Motor neuron (in vitro differentiated cells): ENCODE measurements at places on chromosomes 4 and X.

GRCh38 chr4:108445716-108446115, 174.7 kb upstream of the RPL34 start:
- ATAC-seq = no peak

- peak; percentile 37 for ATAC-seq
Measured at GRCh38 chrX:63784346-63784901, 590 bp downstream of the ARHGEF9 start.

DNA sequence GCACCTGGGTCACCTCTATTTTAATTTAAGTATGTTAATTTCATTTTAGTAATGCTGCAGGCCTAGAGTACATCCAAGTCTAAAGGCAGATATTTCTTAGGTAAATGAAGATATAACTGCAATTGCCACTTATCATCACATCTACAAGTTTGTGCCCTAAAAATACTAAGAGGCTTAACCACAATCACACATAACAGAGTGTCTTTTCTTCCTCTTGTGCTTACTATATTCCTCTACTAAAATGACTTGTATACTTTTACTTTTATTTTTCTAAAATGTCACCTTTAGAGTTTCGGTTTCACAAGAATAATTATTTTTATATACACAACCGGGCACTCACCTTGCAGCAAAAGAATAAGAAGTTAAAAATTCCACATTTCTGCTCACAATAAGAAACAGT, 77.9 kb downstream of the EFHC2 start:
- no peak for ATAC-seq

DNA sequence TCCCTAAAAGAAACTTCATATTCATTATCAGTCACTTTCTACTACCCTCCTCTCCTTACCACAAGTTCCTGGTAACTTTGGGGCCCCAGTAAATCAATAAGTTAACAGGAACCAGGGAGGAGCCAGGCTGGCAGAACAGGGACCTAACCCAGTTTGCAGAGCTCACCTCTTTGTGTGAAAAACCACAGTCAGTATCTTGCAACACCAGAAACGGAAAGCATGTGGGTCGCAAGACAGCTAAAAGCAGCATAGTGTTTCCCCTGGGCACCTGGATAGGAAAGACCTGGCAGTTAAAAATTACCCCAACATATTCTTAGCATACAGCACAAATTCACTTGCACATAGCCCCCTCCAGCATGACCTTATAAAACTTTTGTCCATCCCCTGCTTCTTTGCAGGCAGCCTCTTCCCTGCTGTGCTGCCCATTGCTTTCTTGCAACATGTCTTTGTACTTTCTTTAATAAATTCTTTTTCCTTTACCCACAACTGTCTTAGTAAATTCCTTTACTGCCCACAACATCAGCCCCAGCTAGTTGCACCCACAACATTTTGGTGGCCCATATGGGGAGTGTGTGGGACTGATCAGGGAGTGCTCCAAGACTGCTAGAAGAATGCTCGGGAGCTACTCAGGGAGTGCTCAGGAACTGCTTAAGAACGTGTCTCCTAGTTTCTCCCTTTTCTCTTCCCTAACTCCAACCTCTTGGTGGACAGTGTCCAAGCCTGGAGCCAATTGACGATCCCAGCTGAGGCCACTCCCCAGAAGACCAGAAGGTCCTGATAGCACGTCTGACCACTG, 83.4 kb downstream of the MSN start:
- no peak for ATAC-seq

- peak; percentile 50 for ATAC-seq
Measured at GRCh38 chrX:39974270-39974669, 123.5 kb downstream of the BCOR start.

DNA sequence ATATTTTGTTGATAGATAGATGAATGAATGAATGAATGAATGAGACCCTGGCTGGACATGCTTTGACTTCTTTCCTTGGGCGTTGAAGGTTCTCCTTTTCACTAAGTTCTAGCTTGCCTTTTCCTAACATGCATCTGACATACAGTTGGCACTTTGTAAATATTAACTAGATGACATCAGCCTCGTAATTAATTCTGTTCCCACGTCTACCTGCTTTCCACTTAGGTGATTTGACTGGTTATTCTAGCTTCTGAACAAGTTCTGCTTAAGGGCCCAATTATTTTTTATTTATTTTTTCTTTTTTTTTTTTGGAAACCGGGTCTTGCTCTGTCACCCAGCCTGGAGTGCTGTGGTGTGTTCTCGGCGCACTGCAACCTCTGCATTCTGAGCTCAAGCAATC, 13.9 kb upstream of the RASL11B start:
- no peak for ATAC-seq

- no peak for ATAC-seq
Measured at GRCh38 chr4:101556842-101557241, 209.5 kb upstream of the PPP3CA start.

DNA sequence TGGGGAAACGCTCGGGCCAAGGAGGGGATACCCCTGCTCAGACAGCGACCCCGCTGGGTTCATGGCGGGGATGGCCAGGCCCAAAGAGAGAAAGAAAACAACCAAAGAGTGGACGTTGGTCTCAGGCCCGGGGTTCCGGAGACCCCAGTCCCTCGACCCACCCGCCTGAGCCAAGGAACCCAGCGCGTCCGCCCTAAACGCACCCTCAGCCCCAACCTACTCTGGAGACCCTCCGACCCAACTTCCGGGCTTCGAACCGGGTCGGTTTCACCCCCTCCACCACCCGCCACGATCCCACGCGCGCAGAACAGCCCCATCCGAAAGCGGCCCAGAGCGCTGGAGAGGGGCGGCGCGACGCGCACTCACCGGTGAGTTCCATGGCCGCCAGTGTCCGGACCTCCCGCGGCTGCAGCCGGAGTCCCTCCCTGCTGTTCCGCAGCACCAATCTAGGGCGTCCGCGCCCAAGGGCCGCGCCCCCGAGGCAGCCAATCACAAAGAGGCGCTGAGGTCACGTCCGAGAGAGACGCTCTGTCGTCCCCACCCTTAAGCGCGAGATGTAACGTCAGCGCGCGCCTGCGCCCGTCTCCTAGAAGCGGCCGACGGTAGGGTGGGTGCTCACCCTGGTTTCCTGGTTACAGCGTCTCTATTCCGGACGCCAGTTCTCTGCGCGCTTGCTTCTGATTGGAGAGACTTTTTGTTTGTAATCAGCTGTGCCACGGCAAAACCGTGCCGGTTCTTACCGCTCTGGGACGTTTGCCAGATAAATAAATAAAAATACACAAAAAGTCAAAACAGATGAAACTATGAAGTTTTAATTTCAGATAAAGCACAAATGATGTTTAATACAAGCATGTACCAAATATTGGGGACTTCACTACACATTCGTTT, at the start of gene PIGA:
Gene PIGA, minus strand, starts transcription at position 389 of the 888 bp plus-strand sequence. CDS start 3,593 bp downstream, outside the sequence.
- ATAC-seq = peak; percentile 97

DNA sequence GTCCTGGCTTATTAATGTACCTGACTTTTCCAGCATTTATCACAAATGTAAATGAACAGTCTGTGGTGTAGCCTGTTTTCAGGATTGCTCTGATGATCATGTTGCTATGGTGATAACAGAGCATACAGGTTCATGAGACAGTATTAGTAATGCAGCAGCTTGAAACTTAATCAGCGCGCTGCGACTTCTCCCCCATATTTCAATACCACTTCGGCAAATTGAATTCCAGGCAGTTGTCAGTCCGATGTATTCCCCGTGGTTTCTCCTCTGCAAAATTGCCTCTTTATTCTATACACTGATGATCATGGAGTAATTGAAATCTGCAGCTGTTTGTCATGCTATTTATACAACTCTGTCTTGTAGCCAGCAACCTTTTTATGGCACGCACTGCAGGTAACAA, 239.3 kb downstream of the C4orf33 start:
- ATAC-seq = no peak

GRCh38 chrX:19889582-19890342, 2.4 kb upstream of the SH3KBP1 start:
- ATAC-seq = no peak

DNA sequence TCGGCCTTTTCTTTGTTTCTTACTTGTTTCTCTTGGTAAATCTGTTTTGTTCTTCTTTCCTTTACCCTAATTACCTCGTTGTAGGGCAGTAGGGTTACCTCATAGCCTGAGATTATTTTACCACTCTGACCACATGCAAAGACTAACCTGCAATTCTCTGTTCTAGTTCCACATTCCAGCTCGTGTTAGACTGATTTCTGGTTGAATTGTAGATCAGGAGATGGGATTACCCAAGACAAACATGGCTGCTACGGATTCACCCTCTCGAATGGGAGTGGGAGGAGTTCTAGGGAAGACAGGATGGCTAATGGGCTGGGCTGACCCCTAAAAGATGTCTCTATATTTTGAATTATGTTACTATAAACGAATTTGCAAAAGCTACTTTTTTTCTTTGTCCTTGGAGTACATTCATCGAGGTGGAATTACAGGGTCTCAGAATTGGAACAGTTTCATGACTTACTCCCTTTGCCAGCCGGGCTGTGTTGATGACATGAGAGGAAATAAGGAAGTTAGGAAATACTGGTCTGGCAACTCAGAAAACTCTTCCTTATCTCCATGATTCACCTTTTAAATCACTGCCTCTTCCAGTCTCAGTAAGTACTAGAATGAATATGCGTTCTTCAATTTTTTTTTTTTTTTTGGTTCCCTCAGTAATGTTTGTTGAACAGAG, 36.7 kb upstream of the FBXW7 start:
- no peak for ATAC-seq

- ATAC-seq = no peak
Measured at GRCh38 chr4:17309567-17310268, 202.2 kb downstream of the QDPR start.

GRCh38 chr4:832536-832935, 6.6 kb upstream of the CPLX1 start:
- ATAC-seq = no peak

GRCh38 chrX:151789179-151789800, 54.7 kb downstream of the CNGA2 start:
- peak; percentile 16 for ATAC-seq

DNA sequence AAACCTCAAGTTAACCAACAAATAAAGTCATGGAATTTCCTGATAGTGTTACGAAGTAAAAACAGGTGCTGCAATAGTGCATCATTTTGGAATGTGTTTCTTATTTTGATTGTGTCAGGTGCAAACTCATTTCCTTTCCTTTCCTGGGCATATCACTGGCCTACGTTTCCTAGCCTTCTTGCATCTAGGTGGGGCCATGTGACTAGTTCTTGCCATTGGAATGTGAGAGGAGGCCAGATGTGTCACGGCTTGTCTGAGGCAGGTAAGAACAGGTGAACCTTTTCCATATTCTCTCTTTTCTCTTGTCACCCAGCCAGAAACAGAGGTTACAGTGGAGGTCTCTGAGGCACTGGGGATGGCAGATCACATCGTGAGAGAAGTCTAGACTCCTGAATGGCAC, 868.0 kb downstream of the RPA4 start:
- no peak for ATAC-seq

- ATAC-seq = no peak
Measured at GRCh38 chr4:106351016-106351415, 17.6 kb downstream of the GIMD1 start.

GRCh38 chr4:74308215-74308614, at the start of gene EPGN:
Gene EPGN (plus strand): TSS chr4:74308470. CDS start chr4:74308534, 64 bp downstream.
- ATAC-seq = no peak

DNA sequence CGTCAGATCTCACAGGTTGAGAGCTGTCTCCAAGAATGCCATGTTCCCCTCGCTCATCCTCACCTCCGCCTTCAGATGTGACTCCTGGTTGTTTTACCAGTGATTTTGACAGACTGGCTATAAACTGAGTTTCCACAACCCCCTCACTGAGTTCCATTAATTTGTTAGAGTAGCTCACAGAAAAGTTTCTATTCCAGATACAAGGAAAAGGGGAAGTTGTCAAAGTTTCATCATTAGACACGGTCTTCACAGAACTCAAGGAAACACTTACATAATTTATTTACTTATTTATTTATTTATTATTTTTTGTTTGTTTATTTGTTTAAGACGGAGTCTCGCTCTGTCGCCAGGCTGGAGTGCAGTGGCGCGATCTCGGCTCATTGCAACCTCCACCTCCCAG, 55.7 kb upstream of the IQSEC2 start:
- ATAC-seq = no peak

- peak; percentile 74 for ATAC-seq
Measured at GRCh38 chr4:122826553-122827257, at the start of gene FGF2. Gene FGF2 (plus strand): TSS chr4:122826831. CDS start chr4:122827175, 344 bp downstream.

GRCh38 chr4:7631288-7632014, 196.7 kb upstream of the PSAPL1 start:
- ATAC-seq = peak; percentile 35

- no peak for ATAC-seq
Measured at GRCh38 chr4:183436417-183436816, 8.0 kb upstream of the CDKN2AIP start.

GRCh38 chr4:67533112-67533511, 12.2 kb downstream of the CENPC start:
- ATAC-seq = no peak

DNA sequence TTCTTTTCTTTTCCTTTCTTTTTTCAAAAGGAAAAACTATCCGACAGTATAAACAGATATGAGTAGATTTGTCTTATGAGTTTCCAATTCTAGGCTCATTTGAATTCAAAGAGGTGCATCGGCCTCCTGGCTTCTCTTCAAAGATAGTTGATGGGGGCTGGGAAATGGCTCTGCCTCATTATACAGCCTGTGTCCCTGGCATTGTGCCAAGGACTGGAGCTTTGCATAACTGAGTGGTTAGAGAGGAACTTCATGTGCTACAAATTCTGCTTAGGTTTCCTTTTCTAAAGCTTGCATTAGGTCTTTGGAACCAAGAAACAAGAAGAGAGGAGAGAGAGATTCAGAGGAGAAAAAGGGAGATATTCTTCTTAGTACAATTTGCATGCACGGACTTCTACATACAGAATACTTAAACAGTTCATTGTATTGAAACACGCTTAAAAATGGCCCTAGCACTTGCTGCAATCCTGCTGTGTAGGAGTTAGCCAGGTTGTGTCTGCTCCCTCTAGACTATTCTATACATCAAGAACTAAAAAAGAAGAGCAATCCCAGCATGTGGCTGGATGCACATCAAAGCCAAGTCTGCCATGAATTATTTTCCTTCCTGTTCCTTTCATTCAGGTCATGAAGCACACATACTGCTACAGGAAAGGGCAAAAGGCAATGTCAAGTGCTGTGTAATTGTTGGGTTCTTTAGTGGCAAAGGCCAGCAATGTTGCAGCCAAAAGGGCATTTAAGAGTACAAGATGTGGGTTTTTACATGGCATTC, 70.9 kb downstream of the INTS12 start:
- peak; percentile 94 for ATAC-seq

DNA sequence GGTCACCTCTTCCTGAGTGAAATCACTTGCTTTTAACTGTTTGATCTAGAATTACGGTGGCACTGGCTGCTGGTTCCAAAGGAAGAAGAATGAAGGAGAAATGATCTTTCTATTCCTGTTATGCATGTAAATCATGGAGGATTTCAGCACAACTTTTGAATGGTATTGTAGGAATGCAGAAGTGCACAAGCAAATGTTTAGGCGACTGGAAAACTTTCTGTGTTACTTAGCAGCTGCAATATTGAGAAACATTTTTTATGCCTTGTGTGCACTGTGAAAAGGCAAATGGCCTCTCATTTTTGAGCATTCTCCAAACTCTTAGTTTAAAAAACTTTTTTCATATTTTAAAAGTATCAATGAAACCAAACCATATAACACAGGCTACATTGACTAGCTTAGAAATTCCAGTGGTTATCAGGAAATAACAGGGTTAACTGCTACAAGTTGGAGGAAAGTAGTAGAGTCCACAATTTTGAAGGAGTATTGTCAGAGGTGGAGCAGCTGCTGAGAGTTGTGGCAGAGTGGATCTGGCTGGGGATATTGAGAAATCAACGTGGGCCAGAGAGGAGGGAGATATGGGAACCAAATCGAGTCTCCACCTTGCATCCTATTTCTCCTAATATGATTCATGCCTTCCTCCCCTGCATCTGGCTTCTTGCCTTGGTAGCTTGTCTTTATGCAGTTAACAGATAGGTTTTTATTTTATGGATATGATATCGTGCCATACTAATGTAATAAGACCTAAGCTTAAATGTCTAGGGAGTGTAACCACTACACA, 32.0 kb upstream of the FHL1 start:
- peak; percentile 22 for ATAC-seq
